ENCODE measurements at places on chromosomes 4 and X.

DNA sequence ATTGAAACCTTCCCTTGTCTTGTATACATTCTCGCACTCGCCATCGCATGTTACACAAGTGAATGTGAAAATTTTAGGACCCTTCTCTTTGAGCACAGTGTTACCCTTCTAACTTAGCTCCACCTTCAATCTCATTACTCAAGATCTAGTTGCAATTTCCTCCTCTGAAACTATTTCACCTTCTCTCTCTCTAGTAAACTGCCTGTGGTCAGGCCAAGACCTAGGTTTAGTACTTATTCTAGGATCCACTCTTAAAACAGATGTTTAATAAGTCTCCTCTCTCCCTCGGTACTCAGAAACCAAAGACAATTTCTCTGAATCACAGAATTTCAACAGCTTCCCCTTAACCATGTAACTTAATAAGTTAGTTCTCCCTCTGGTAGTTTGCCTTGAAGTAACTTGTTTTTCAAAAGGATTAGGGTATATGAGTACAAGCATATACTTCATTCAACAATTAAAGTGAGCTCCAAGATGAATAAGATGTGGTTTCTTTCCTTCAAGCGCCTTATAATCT lies 156.0 kb downstream of the SH3KBP1 start:
- DNase-seq: no peak

GRCh38 chrX:80663331-80663730 lies 146.3 kb downstream of the BRWD3 start:
- no peak for DNase-seq

GRCh38 chrX:120365320-120365719 lies 3.4 kb downstream of the ATP1B4 start:
- DNase-seq: peak; percentile 44

DNA sequence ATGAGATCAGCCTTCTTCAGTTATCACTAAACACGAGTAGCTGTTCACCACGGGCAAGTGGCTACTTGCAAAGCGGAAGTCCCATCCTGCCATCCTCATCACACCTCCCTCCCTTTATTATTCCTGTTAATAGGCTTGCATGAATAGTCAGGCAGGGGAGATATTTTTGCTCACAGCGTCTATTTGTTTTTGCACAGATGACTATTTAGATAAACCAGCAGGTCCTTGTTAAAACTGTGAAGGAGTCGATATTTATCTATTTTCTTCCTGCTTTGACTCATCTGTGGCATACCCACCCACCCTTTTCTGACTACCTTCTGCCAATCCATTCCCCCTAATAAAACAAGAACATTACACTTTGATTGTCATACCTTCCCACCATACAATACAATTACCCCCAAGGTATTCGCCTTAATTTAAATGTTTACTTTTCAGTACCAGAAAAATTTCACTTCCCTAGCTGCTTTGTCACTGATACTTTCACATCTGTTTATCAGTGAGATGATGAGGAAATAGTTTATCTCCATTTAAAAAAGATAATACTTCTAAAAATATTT lies 96.6 kb upstream of the BANK1 start:
- DNase-seq: no peak

GRCh38 chr4:153204728-153205648 lies 745 bp downstream of the TRIM2 start:
- no peak for DNase-seq

DNA sequence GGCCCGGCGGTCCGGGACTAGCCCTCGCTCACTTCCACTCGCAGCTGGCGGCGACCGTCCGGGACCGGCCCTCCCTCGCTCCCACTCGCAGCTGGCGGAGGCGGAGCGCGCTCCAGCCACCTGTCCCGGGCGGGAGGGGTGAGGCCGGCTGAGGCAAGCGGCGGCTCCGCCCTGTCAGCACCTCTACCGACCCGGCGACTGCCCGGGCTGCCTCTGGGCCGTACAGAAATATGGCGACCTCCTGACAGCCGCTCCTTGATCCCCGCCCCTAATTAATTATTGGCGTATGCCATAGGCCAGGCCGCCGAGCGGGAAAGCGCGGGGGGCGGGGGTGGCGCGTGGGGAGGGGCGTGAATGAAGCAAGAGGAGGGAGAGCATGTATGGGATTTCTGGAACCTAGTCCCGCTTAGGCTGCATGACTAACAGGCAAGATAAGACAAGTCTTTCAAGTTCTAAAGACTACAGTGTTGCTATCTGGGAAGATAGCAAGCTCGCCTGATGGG lies at the start of gene MORC4:
Gene MORC4, minus strand, starts transcription at position 200 of the 503 bp plus-strand sequence. CDS start 243 bp downstream, outside the sequence.
- peak; percentile 74 for DNase-seq

- DNase-seq: no peak
Observed at GRCh38 chr4:48739560-48740019, 40.5 kb downstream of the FRYL start.

GRCh38 chr4:42915484-42915883 lies 23.0 kb downstream of the GRXCR1 start:
- DNase-seq: peak; percentile 20

- no peak for DNase-seq
Observed at GRCh38 chrX:70494441-70494840, 49.8 kb downstream of the DLG3 start.

GRCh38 chrX:44961817-44962607 lies 89.0 kb downstream of the KDM6A start:
- no peak for DNase-seq

DNA sequence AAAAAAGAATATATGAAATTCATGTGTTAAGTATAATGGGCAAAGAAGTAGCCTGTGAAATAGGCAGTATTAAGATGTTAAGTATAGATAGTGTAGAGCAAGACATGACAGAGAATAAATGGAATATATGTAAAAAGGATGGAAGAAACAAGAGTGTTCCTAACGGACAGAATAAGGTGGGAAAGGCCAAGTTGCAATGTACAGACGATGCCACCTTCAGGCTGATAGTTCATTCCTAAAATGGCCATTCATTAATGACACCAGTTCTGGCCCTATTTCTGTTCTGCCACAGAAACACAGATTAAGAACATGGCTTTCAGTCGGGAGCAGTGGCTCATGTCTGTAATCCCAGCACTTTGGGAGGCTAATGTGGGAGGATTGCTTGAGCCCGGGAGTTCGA lies 4.4 kb upstream of the FAM184B start:
- DNase-seq: no peak

DNA sequence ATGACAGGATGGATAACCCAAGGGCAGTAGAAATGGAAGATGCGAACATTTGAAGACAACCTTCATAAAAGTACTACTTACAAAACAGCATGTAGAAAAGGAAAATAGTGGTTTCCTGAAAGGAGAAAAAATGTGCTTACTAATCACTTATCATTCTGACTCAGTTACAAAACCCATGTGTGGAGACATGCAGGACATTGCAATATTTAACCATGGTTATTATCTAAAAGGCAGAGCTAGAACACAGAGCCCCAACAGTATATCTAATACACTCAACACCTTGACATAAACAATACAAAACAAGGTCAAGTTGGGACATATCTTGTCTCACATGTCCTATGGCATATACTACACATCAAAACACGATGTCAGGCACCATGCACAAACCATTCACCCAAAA lies 55.9 kb downstream of the EIF4E start:
- DNase-seq: no peak

- DNase-seq: no peak
Observed at GRCh38 chr4:555566-556275, 20.4 kb downstream of the TMEM271 start.

- DNase-seq: no peak
Observed at GRCh38 chrX:11733614-11734013, 24.4 kb upstream of the MSL3 start.

DNA sequence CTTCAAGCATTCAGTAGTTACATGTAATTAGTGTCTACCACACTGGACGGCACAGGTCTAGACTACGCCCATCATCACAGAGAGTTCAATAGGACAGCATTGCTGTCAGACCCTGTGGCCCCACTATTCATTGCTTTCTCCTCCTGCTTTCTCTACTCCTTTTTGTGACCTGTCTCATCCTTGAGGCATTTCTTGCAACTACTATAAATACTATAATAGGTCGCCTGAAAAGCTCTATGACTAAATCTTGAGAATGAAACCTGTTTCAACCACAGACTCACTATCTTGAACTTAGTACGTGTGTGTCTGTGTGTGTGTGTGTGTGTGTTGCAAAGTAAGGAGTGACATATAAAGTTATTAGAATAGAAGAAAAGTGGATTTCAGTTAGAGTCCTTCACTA lies 252.9 kb upstream of the KLF3 start:
- DNase-seq: no peak

DNA sequence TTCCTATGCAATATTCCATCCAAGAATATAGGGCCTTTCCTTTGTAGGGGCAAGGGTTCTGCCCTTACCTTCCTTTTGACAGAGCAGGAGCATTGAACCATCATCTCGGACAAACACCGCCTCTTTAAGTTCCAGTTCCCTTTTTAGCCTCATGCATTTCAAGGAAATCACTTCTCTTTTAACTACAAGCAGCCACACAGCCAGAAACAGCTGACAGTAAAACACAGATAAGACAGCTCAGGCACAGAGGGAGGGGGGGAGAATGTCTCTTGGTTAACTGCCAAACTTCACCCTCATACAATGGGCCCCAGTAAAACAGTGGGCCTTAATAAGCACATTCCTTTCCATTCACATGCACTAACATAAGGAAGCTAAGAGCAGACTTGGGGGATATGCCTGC lies 648.3 kb downstream of the GABRG1 start:
- no peak for DNase-seq

- DNase-seq: no peak
Observed at GRCh38 chr4:121185960-121186359, 21.8 kb upstream of the TNIP3 start.

GRCh38 chr4:771464-771863 lies 54.5 kb downstream of the CPLX1 start:
- no peak for DNase-seq

DNA sequence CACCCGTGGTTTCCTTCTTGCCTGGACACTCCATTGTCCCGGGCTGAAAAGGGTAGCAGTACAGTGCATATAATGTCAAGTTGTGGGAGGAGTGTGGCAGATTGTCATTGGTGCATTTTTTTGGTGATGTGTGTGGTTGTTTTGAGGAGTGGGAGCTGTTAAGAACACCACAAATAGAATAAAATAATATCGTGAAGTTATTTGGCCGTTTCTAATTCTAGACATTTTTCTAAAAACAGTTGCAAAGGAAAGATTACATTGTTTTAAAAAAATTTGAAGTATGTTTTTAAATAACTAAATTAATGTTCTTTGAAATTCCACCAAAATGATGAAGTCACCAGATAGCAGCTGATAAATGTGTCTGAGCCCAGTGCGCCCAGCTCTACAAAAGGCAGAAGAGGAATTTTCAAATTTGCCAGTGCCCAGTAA lies 1.3 kb downstream of the PKD2 start:
- no peak for DNase-seq

DNA sequence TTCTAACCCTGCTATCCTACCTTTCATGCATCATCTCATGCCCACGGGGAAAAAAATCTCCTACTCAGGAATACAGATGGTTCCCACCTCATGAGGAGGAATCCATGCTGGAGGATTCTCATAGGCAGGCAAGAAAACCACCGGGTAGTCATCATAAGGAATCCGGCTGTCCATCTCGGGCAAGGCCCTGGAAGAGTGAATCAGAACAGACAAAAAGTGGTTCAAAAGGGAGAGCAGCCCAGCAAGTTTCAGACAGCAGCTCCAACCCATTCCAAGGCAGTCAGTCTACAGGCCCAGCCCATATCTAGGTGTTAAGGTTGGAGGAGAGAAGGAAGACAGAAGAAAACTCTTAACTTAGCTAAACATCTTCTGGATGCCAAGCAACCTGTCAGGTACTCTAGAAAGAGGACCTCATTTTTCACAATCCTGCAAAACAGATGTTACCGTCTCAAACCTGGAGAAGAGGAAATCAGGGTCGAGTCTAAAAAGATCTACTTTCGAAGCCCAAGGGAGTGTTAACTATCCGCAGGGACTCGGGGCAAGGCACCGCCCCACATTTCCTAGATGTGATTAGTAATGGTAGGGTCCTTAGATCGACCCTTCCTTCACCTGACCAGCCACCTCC lies 447 bp downstream of the PDZD11 start:
- DNase-seq: no peak

Measured in iPS-NIHi11 (cell line).